ENCODE measurements at places on chromosomes 3 and 15.
A peak's percentile ranks its signal among the peaks of the same experiment; 100 is the strongest.

DNA sequence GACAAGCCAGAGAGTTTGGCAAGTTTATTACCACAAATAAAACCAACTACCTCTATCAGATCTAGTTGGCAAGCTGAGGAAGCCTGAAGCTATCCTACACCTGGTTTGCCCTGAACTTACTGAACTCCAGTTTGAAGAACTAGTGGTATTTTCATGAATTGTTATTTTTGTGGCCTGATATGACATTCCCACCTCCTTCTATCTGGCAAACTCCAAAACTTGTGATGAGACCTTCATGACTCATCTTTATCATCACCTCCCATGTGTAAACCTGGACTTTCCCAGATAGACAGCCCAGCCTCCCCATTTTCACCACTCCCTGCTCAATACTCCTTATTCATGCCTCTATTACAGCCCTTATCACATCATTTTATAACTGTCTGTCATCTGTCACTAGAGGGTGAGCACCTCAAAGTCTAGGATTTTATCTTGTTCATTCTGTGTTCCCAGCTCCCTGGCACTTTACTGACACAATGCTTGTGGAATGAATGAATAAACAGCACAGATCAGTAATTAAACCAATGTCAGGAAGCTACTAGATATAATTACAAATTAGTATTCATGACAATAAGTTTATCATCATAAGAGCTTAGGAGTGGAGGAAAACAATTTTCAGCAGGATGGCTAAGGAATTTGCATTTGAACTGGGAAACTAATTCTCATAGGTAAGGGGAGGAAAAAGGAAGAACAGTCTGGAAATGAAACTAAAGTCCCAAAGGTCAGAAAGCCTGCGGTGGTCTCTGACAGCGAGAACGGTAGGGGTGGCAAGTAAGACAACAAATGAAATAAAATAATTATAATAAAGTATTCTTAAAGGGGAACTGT is 13.2 kb upstream of the TRANK1 start:
- peak; percentile 72 for DNase-seq

GRCh38 chr15:79248183-79248582 is 34.3 kb upstream of the ANKRD34C start:
- DNase-seq = no peak

DNA sequence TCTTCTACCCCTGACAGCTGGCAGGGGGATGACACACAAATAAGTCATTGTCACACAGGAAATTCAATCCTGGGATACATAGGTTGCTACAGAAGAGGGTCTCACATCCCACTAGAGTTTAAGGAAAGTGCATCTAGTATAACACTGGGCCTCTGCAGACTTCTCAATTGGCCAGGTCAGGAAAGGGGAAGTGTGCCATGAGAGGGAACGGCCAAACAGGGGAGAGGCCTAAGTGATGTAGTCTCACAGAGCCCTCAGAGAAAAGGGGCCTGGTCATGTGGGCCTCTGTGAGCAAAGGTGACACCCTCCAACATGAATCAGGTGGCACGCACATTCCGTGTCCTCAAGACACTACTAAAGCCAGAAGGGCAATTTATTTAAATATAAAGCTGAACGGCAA is 11.2 kb downstream of the ZXDC start:
- DNase-seq = no peak

DNA sequence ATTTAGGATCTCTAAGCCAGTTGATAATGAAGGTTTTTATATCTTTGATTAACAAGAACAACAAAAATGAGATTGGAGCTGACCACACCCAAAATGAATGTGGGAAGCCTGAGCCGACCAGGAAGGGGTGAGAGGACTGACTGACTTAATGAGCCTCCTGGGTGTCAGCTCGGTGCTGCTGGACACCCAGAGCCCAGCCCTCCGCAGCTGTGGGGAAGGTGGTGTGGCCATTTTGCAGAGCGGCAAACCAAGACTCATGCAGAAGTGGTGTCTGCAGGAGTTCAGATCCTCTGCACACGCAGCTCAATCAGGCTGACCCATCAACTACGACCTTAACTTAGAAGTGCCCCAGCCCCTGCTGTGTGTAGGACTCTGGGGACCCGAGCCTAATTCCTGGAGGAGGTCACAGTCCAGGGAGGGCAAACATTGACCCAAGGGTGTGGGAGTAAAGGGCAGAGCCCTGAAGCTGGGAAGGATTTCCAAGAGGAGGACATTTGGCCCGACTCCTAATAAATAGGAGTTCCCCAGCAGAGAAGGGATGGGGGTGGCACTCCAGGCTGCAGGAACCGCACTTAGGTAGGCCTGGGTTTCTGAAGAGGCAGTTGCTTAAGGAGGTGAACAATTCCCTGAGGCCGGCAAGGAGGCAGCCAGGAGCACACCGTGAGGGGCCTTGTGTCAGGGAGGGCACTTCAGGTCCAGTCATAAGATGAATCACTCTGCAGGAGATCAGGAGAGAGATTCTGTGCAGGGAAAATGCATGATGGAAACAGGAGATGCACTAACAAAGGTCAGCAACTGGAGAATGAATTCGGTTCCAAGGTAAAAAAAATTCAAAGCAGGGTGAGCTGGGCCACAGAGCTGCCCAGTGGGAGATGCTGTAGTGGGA is 197.1 kb upstream of the TPM1 start:
- peak; percentile 16 for DNase-seq
